ENCODE measurements at places on chromosomes 3 and 15.

DNA sequence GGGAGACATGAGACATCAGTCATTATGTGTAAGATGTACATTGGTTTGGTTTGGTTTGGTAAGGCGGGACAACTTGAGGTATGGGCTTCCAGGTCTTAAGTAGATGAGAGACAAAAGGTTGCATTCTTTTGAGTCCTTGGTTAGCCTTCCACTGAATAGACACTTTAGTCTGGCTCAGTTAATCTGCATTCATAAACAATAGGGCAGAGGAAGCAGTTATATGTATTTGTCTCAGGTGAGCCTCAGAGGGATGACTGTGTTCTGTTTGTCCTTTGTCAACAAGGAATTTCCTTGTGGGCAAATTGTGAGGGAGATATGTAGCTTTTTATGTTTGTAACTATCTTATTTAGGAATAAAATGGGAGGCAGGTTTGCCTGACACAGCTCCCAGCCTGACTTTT, 50.4 kb downstream of the TCF12 start:
- no peak for DNase-seq

DNA sequence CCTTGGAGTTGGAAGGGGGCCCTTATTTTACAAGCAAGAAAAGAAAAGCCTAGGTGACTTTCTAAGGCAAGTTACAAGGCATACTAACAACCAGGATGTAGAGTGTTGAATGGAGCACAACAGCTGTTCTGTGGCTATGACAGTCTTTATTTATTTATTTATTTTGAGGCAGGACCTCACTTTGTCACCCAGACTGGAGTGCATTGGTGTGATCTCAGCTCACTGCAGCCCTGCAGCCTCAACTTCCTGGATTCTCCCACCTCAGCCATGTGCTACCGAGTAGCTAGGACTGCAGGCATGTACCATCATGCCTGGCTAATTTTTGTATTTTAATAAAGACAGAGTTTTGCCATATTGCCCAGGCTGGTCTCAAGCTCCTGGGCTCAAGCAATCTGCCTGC, 973.4 kb downstream of the ROBO1 start:
- DNase-seq, result no peak

DNA sequence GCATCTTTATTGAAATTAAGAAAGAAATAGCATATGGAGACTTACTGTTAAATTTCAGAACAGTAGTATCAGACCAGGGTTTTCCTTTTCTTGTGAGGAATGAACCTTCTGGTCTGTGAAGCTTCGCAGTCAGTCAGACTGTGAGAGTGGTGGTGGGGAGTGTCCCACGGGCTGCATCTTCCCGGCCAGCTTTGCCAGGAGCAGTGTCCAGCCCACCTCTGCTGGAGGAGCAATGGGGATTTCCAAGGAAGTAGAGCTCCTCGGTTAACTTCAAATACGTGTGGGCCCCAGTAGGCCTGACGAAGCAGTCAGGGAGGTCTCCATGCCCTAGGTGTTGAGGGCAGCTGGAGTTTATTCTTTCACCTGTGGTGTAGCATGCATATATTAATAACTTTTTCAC, 40.9 kb upstream of the FBXL22 start:
- DNase-seq, result no peak

- DNase-seq, result no peak
Observed at GRCh38 chr3:172201136-172201869, 161.9 kb downstream of the FNDC3B start.

DNA sequence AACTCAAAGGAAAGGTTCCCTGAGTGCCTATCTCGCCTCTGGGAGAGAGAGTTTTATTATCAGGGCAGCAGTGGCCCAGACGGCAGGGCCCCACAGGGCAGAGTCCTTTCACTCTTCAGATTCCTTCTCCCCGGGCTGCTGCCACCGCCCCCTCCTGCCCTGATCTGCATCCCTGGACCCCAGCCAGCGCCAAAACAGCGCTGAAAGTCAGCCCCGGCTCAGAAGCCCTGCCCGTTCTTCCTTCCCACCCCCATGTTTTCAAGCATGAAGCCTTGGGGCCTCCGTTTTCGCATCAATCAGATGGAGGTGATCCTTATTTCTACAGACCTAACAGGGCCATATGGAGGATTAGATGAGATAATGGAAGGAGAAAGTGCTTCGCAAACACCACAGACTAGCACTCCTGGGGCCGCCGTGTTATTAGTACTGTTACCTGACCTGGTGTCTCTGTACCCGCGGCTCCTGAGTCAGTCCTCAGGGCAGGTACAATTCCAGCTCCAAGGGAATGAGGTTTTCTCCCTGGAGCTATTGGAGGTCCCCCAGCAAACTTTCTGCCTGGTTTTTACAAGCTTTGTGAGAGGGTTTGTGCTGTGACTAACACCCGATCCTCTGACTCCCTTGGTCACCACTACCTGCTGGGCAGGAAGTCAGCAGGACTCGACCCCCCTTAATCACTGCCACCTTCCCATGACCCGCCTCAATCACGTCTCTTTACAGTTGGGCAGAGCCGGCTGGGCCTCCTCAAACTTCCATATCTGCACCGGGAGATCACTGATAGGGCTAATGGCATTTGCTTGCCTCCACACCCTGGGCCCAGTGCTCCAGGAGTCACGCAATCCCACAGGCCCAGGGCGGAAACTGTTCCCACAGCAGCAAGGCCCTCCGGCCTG, 39.5 kb upstream of the TSEN2 start:
- no peak for DNase-seq

DNA sequence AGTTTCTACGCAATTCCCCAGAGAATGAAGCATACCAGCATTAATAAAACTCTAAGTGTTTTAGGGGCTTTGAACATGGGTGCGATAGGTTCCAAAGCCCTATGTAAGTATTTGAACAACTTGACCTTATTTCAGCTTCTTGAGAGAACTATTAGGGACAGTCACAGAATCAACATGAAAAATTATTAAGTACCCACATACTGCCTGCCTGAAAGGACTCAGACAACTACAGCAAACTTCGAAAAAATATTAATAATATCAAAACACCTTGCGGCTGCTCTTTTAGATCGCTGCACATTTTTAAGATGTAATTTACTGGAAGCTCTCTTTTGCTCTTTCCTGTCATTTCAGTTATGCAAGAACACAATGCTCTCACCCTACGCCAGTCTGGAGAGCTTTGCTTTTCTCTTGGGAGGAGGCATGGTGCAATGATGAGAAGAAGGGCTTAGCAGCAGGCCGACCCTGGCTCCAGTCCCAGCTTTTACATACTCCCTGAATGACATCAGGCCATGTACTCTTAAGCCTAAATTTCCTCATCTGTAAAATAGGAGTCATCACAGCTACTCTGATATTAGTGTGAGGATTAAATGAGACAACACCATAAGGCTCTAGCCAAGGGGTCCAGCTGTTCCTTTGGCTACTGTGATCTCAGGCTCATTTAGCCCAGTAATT, 640.7 kb downstream of the FHIT start:
- DNase-seq, result peak; percentile 6

DNA sequence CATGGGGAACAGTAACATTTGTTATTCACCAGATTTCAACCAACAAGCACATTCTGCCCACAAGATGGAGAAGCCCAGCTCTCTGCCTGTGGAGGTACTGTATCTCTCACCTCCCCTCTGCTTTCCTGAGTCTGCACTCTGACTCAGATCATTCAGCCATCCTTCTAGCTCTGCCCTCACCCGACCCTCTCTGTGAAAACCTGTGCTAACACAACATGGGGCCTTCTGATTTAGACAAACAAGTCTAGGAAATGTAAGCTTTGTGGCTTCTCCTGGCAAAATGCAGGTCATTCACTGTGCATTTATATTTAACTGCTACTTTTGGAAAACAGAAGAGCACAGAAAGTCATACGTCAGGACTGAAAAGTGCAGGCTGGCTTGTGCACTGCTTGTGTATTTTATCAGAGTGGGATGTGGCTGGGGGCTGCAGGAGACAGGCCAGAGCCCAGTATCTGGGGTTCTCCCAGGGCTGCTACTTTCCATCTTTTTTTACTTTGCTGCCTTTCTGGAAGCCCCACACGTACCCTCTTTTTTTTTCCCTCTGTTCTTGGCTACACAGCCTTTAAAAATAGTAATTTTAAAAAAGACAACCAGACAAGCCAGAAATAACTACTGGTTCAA, 50.8 kb downstream of the SUSD5 start:
- no peak for DNase-seq

GRCh38 chr3:127542441-127542952, 48.0 kb downstream of the TPRA1 start:
- no peak for DNase-seq

GRCh38 chr15:63061975-63062374, 19.4 kb downstream of the TPM1 start:
- DNase-seq, result no peak

DNA sequence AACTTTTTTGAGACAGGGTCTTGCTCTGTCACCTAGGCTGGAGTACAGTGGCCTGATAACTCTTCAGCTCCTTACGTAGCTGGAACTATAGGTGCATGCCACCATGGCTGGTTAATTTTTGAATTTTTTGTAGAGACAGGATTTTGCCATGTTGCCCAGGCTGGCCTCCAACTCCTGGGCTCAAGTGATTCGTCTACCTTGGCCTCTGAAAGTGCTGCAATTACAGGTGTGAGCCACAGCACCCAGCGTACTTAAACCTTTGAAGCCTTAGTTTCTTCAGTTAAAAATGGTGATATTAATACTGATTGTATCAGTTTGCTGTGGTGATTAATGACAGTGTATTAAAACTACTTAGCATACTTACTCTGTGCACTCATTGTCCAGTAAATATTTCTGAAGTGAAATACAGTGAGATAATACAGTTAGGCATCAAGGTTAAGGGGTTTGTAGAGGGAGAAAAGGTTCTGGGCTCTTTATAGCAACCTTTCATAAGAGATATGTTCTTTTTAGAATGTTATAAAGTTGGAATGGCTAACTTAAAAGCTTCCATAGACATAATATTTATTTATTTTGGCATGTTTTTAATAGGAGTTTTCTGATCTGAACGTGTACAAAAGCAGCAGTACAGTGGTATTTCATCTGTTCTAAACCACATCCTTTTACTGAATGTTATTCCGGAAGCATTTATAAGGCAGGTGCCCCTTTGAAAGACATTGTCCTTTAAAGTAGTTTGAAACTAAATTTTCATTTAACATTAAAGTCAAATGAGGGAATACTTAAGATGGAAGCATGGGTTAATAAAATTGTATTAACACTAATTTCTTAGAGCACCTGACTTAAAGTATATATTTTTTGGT, 23.6 kb downstream of the NCK1 start:
- DNase-seq, result no peak

DNA sequence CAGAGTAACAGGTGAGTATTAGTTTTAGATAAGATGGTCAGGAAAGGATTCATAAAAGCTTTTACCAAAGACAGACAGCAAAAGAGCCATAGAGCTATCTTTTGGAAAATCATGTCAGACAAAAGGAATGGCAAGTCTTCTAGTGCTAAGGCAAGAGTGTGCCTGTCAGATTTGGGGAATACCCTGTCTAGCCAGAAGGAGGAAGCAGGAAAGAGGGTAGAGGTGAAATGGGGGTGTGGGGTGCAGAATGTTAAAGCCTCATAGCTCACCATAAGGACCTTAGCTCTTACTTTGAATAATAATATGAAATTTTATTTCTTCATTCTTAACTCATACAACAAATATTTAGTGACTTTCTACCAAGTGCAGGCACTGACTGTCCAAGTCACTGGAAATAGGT, 512.1 kb upstream of the ROBO2 start:
- no peak for DNase-seq

DNA sequence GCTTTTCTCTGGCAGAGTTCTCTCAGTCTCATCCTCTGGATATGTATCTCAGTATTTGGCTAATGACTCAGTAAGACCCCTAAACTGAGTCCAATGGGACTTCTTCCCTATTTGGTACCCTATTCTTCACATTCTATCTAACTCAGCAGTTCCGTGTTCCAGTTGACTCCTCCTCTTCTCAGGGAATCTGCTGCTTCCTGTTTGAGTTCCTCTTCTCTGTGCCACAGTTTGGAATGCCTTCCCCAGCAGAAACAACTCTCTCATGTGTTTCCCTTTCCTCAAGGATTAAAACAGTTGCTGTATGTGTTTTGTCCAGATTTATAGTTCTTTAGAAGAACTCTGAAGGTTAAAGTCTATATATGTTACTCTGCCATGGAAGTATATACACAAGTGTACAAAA, 344.0 kb upstream of the RARB start:
- DNase-seq, result no peak

DNA sequence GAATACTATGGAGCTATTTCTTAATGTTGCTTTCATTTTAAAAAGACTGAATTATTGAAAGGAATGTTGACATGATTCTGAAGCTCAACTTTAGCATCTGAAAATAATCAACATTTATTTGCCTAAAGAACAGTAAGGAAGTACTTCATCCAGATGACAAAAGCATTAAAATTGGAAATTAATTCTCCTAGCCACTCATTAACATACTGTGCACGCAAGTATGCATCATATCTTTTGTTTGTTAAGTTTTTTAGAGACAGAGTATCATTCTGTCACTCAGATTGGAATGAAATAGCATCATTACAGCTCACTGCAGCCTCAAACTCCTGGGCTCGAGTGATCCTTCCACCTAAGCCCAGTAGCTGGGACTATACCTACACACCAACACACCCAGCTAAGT, 632.1 kb upstream of the ALCAM start:
- no peak for DNase-seq

GRCh38 chr15:81194723-81195122, 2.0 kb upstream of the IL16 start:
- DNase-seq, result no peak

GRCh38 chr3:108006881-108007331, 83.9 kb downstream of the CD47 start:
- no peak for DNase-seq

DNA sequence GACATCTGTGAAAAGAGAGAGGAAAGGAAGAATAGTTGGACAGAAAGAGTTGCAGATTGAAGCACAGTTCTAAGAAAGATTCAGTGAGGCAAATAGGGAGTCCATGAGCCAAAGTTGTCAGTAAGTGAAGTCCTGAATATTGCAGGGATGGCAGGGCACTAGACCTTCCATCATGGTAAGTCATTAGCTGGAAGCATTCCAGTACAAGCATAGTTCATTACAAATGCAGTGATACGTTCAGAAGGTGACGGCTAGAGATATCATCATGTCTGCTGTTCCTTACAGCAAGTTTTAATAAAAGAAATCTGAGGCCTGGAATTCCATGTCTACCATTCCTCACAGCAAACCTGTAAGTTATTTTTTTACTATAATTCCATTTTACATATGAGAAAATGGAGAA, 720.1 kb downstream of the GBE1 start:
- no peak for DNase-seq

- DNase-seq, result no peak
Observed at GRCh38 chr3:127865941-127866340, 43.6 kb upstream of the MGLL start.

- DNase-seq, result no peak
Observed at GRCh38 chr3:142595581-142595950, 627 bp upstream of the PLS1 start.

Data from esophagus squamous epithelium (tissue), 5 donors.